ENCODE measurements at places on chromosomes 11 and 22. TPM values are rescaled to one million over a fixed set of nuclear protein-coding genes. Genes with fewer than 3 reads are reported as not detected.

- no peak for DNase-seq
Measured at GRCh38 chr22:19984851-19985811, 31.5 kb downstream of the ARVCF start.

The SLC17A6 gene
- not detected for polyA plus RNA-seq

The ADAMTS8 gene
- polyA plus RNA-seq: 0.29 TPM

The IGLL5 gene
- not detected for polyA plus RNA-seq
